ENCODE measurements at places on chromosomes 5 and 9.

DNA sequence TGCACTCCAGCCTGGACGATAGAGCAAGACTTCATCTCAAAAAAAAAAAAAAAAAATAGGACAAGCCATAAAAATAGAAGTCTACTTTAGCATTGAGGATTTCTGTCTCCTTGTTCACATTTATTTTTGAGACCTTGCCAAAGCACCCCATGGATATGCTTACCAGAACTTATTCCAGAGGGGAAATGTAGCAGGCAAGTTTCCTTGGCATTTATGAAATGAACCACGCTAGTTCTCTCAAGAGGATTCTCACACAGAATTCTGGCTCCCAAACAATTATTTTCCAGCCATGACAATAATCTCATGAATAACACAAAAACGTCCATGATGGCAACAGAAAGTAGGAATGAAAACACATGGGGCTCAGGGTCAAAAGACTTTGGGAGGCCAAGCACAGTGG, 23.4 kb upstream of the GPX8 start:
- DNase-seq: no peak

- DNase-seq: no peak
These were observed 80.1 kb downstream of the SPTLC1 start for GRCh38 chr9:92035146-92035545.

GRCh38 chr9:37364751-37365360, 57.6 kb upstream of the GRHPR start:
- no peak for DNase-seq

DNA sequence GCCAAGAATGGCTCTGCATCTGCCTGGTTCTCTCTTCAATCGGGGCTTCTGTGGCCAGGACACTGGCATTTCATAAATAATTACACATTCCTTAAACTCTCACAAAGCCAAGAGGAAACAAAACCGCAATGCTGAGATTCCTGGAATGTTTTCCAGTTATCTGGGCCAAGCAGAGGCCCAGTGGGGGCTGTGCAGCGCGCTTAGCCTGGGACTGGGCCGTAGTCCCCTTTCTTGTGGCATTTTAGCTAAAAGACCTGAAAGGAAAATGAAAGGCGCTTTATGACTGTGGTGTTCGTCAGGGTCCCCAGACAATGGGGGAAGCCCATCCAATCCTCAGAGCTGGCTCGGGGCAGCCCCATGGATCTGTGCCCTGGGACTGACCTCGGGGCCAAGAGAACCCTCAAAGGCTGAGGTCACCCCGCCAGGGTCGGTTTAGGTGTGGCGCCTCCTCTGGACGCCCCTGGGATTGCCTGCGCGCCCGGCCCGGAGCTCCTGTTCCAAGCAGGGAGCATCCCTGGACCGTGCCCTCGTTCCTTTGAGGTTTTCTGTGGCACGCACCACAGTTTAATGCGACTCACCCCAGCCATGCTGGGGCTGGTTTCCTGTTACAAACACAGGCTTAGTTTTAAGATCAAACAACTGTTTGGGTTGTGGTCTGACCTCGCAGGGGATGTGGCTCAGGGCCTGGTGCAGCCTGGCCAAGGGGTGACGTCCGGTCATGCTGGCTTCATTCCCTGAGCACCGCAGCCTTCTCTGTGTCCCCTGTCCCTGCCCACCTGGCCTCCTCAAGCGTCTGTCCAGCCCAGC, 51.5 kb upstream of the NKD2 start:
- peak; percentile 86 for DNase-seq

- DNase-seq: no peak
These were observed 11.3 kb downstream of the C9 start for GRCh38 chr5:39352951-39353350.

GRCh38 chr9:90099262-90099963, 494.6 kb downstream of the GADD45G start:
- no peak for DNase-seq

Measured in 8988T (cell line).